Aorta (tissue), 5 donors: ENCODE measurements at places on chromosomes 1 and 21. TPM values are rescaled to one million over a fixed set of nuclear protein-coding genes. Genes with fewer than 3 reads are reported as not detected.
A peak's percentile ranks its signal among the peaks of the same experiment; 100 is the strongest.

The MAP3K21 gene
- 1.3 TPM for total RNA-seq

The CLEC20A gene
- total RNA-seq = not detected

- DNase-seq = no peak
These were observed 78.0 kb downstream of the HIVEP3 start for GRCh38 chr1:41840592-41841246.

- DNase-seq = no peak
These were observed 87.5 kb downstream of the TRIM33 start for GRCh38 chr1:114423455-114423854.

DNA sequence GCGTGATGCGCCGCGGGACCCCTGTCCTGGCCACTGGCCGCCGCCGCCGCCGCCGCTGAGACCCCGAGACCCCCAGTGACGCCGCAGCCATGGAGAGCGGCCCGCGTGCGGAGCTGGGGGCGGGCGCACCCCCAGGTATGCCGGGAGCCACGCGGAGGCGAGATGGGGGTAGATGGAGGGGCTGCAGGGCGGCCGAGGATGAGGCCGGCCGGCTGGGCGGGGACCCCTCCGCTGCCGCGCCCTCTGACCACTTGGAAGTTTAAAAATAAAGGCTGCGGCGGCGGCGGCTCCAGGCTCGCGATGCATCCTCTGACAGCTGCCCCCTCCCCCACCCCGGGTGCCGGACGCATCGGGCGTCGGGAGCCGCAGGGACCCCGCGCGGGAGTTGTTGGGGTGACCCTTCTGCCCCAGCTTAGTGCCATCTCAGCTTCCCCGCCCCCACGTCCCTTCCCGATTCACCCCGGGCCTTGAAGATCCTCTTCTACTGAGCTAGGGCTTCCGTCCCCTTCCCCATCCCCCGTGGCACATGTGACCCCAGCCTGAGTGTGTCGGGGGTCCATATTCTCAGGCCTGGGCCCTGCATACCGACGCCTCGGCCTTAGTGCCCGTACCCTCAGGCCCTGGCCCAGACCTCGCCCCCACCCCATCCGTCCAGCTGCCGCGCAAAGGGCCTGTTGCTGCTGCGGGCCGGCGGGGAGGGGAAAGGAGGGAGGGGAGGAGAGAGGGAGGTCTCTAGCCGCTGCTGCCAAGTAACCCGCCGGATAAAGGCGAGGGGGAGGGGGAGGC lies 562 bp downstream of the MAP7D1 start:
- DNase-seq = peak; percentile 90

The RGS16 gene
- total RNA-seq = 20.9 TPM

DNA sequence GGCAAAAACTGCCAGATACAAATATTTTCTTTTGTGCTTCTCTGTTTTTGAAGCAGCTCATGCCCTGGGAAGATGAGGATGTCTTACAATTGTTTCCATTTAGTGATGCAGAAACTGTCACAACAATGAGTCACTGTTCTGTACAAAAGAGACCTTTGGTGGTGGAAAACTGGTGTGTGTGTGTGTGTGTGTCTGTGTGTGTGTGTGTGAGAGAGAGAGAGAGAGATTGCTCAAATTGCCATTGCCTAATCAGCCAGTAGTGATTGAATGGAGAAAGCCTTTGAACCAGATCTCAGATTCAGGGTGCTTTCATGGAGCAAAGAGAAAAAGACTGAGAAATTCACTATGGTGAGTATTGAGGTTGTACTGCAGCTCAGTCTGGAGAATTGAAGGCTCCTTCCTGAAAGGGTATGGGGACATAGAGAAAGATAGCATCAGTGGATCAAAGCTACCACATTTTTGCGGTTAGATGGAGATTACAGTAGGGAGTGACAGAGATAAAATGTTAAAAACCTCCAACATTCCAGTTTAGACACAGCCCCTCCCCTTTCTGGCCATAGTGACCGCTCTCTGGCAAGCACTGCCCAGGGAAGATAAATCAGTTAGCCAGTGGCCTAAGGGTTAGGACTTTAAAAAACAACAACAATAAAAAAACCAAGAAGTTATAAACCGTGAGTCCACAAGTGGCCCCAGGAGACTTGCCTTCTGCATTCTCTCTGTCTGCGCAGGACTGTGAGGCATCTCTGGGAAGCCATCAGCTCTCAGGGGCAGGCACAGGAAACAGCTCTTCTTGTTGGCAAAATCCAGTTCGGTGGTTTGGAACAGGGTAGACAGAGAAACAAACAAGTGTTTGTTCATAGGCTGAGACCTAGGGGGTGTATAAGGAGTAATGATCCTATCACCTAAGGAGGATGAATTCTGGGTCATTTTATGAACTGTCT lies 406.5 kb downstream of the DUSP10 start:
- DNase-seq = no peak

- no peak for DNase-seq
These were observed 60.6 kb upstream of the LRRC8B start for GRCh38 chr1:89464008-89464407.

DNA sequence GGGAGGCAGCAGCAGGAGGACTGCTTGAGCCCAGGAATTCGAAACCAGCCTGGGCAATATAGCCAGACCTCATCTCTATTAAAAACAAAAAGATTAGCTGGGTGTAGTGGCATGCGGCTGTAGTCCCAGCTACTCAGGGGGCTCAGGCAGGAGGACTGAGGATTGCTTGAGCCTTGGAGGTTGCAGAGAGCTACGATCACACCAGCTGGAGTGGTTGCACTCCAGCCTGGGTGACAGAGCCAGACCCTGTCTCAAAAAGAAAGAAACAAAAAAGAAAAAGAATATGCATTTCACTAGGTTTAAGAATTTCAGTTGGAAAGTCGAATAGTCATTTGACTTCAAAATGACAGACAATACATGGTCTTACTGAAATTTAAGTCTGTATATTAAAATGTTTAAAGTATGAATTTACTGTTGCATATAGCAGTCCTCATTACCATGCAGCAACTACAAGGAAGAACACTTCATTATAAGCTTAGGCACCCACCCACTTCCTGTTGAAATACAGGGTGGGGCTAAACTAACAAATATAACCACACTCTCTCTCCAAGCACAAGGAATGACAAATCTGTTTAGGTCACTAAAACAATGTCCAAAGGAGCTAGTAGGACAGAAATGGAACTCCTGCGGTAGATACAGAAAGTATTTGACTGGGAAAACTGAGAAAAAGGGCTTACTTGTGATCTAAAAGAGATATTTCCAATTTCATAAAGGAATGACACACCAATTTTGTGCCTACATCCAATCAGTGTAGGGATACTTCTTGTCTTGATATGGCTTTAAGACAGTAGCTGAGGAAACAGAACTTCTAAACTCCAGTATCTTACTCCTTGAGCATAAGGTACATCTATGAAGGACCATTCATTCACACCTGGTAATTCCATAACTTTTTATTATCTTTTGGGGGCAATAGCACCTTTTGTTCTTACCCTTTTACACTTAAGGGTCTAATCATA lies 44.1 kb downstream of the GPR3 start:
- no peak for DNase-seq

DNA sequence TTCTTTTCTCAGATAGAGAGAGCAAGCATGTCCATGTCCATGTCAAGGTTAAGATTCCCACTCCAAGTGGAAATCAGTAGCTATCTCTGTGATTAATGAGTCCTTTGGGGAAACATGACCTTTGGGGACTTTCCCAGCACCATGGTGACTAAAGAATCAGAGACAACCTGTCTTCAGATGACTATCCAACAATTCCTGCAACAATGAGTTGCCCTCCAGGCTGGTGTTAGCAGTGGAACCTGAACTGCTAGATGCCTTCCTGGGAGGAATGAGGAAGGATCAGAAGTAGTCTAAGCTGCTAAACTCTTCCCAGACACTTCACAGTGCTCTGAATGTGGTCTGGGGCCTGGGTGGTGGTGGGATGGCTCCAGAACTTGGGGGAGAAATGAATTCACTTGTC lies 6.5 kb downstream of the S100A9 start:
- no peak for DNase-seq

DNA sequence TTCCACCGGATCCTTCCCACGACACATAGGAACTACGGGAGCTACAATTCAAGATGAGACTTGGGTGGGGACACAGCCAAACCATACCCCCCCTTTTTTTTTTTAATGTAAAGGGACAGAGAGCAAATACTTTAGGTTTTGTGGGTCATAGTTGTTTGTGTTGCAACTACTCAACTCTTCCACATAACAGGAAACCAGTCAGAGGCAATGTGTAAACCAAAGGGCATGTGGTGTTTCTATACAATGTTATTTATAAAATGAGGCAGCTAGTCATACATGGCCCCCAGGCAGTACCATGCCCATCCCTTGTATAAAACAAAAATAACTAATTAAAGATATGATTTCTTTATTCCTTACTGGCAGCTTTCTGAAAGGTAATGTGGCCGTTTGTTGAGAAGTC lies 845.4 kb upstream of the ADAMTS5 start:
- no peak for DNase-seq

DNA sequence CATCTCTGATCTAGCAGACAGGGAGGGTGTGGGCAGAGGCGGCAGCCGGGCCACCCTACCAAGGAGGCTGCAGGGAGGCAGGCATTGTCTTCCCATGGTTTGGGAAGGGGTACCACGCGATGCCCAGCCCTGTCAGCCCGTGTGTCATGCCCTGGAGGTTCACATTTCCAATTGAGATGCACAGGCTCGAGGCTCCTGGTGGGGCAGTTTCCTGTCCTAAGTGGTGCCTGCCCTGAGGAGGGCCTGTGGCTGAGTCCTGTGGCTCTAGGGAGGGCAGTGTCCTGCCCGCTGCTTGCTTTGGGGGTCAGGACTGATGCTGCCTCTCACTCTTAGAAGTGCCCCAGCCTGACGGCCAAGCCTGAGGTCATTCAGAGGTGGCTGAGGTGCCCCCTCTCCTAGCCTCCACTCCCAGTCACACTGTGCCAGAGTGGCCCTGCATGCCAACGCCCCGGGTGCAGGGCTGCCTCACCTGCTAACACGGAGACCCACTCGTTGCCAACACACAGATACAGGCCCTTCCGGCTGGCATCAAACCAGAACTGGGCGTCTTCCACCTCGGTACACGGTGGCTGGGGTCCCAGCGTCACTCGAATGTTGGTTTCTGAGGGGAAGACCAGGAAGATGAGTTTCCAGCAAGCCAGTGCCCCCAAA lies 11.9 kb downstream of the KRTAP10-1 start:
- peak; percentile 40 for DNase-seq

The LCE3E gene
- not detected for total RNA-seq

- DNase-seq = no peak
These were observed 222.9 kb upstream of the KCNK2 start for GRCh38 chr1:214859647-214860046.

DNA sequence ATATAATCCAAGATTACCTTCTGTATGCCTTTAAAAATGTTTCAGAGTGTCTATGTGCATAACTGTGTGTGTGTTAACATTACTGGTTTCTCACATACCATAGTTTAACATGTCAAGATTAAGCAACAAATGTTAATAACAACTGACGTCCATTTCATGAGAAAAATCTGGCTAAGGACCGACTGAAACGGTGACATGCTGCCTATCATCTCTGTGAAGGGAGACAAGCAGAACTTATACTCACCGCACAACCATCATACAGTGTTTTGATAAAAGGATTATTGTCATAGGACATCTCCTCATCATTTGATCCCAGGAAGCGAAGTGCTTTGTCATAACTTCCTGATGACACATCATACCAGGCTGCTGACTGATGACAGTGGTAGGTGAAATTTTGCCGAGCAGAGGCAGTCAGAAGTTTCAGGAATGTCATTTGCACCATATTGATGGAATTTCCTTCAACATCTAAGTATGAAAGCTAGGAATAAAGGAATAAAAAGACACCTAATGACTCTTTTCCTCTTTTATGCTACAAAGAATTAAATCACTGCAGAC lies 228.8 kb downstream of the COL11A1 start:
- no peak for DNase-seq

- DNase-seq = no peak
These were observed 634.8 kb downstream of the MATN1 start for GRCh38 chr1:30088594-30088993.

- DNase-seq = no peak
These were observed 55.5 kb downstream of the SLC35F3 start for GRCh38 chr1:233959971-233960370.

The FCRL2 gene
- 0.15 TPM for total RNA-seq

The NEGR1 gene
- total RNA-seq = 50.3 TPM

DNA sequence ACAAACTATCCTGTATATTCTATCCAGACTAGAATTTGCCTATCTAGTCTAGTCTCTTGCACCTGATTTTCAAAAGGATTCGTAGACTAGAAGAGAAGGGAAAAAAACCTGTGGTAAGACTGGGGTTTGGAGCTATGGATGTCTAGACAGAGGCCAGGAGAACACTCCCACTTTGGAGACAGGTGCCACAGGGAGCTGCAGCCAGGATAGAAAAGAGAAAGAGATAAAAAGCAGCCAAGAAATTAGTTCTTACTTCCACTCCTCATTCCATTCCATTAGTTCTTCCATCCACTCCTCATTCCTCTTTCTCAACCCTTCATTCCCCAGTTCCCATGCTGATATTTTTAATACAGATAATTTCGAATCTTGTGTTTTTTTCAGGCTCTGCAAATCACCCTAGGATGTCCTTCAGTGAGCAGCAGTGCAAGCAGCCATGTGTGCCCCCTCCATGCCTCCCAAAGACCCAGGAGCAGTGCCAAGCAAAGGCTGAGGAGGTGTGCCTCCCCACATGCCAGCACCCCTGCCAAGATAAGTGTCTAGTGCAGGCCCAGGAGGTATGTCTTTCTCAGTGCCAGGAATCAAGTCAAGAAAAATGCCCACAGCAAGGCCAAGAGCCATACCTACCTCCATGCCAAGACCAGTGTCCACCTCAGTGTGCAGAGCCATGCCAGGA lies 496 bp downstream of the PRR9 start:
- DNase-seq = no peak

DNA sequence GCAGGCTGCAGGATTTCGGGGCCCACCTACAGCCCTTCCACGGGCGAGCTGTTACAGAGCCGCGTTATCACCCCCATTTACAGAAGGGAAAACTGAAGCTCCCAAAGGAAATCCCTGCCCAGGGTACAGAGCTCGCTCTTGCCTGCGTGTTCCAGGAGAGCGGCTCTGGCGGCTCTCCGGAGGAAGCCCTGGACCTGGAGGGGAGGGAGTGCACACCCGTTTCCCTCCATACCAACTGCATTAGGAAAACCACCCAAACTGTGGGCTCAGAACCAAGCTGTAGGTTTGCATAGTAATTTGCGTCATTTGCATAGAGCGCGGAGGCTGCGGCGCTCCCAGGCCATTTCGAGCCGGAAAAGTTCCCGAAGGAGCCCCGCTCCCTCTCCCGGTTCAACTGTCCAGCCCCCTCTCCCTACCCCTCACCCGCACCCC lies 24.7 kb upstream of the ADGRB2 start:
- no peak for DNase-seq

DNA sequence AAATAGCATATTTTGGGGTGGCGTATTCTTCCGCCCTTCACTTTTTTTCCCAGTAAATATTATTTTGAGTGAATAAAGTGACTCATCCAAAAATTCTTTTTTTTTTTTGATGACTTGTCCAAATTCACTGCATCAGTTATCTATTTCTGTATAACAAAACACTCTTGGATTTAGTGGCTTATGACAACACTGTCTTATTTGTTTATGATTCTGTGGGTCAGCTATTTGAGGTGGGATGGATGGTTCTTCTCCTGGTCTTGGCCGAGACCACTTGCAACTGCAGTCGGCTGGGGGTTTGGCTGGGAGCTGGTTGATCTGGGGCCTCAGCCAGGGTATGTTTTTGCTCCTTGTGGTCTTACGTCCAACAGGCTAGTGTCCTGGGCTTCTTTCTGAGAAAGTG lies 39.9 kb upstream of the SRSF10 start:
- DNase-seq = peak; percentile 74
